CD4-positive, alpha-beta T cell treated with Interleukin-4 for 4 hours (primary cell): ENCODE measurements at places on chromosomes 13 and 19.

DNA sequence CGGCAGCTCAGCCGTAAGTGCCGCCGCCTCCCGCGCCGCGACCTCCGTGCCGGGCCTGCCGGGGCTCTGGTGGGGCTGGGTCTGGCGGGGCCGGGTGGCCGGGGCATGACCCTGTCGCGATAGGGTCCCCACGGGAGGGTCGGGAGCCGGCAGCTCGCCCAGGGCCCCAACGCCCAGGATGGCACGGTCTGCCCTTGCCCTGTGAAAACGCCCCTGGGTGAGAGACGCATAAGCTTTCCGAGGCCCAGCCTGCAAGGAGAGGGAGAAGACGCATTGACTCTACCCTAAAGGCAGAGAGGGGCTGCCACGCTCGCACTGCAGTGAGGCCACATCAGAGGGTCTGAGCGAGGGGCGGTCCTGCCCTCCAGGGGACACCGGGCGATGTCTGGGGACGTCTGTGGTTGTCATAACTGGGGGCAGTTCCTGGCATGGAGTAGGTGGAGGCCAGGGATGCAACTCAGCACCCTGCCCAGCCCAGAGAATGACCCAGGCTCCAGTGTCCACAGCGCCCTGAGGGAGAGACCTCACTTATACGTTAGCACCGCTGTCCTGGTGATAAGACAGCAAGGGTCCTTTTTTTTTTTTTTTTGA is 539 bp downstream of the ZNF554 start:
- no peak for DNase-seq

GRCh38 chr13:39760521-39760920 is 105.1 kb downstream of the COG6 start:
- DNase-seq, result no peak

GRCh38 chr19:12974301-12975220 is 5.2 kb downstream of the DAND5 start:
- no peak for DNase-seq

DNA sequence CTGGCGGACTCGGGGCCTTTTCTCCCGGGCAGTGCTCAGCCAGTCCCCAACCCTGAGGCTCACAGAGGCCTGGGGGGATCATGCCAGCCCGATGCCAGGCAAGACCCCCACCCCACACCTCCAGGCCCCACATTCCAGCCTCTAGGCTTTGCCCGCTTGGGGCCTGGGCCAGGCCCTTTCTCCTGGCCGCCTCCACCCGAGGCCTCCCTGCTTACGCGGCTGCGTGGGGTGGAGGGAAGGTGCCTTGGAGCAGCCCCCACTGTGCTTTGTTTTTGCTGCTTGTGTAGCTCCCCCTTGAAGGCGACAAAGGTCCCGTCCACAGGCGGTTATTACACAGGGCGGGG is 38.4 kb downstream of the SMIM24 start:
- no peak for DNase-seq

DNA sequence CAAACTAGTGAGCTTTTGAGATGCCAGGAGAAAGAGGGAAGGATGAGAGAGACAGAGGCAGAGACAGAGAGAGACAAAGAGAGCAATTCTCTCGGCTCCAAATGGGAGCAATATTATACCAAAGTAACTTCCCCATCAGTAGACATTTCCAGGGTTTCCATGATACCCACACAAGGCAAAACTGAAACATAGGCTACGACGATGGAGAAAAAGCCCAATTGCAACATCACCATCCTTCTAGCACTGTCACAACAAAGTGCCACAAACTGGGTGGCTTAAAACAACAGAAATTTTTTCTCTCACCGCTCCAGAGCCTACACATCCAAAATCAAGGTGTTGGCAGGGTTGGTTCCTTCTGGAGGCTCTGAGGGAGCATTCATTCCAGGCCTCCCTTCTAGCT is 81.4 kb downstream of the KCTD12 start:
- no peak for DNase-seq

DNA sequence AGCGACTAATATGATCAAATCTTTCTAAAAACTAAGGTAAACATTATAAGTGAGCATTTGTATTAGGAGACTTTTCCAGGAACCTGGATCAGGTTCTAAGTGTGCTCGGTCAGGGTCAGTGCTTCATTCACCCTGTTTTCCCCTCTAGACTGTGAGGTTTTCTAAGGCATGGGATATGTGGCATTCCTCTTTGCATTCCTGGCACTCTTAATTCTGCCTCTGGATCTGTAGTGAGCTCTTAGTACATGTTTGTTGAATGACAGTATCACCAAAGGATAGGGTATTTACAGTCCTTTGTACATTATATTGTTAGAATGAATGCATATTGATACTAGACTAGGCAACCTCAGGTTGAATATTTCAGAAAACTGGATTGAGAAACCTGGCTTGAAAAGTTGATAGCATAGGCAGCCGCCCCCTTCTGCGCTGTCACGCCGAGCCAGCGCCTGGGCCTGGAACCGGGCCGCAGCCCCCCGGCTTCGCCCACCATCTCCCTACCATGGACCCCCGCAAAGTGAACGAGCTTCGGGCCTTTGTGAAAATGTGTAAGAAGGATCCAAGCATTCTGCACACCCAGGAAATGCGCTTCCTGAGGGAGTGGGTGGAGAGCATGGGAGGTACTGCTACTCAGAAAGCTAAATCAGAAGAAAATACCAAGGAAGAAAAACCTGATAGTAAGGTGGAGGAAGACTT is 156.5 kb downstream of the KCNRG start:
- no peak for DNase-seq

- DNase-seq, result peak; percentile 87
These were observed 51.3 kb downstream of the CELF5 start for GRCh38 chr19:3275583-3276340.

DNA sequence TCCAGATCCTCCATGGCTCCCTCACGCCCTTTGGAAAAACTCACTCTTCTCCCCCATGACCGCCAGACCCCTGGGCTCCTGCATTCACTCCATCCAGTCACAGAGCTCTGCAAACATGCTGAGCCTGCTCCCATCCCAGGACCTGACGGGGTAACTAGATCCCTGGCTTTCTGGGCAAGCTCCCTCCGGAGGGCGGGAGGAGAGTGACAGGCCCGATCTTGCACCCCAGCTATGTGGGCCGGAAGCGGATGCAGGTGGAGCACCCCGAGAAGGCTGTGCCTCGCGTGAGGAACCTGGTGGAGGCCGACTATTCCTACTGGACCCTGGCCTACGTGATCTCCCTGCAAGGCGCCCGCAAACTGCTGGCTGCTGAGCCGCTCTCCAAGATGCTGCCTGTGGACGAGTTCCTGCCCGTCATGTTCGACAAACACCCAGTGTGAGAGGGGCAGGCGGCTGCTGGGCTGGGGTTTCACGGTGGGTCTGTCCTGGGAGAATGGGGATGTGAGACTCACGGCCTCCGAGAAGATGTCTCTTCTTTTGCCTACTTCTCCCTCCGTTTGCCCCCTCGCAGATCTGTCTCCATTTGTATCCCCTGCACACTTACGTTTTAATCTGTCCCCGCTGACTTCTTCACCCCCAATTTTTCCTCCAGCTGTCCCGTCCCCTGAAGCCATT is 25.2 kb downstream of the COLGALT1 start:
- DNase-seq, result no peak

GRCh38 chr19:12983542-12984142 is 11.6 kb upstream of the NFIX start:
- DNase-seq, result peak; percentile 70

DNA sequence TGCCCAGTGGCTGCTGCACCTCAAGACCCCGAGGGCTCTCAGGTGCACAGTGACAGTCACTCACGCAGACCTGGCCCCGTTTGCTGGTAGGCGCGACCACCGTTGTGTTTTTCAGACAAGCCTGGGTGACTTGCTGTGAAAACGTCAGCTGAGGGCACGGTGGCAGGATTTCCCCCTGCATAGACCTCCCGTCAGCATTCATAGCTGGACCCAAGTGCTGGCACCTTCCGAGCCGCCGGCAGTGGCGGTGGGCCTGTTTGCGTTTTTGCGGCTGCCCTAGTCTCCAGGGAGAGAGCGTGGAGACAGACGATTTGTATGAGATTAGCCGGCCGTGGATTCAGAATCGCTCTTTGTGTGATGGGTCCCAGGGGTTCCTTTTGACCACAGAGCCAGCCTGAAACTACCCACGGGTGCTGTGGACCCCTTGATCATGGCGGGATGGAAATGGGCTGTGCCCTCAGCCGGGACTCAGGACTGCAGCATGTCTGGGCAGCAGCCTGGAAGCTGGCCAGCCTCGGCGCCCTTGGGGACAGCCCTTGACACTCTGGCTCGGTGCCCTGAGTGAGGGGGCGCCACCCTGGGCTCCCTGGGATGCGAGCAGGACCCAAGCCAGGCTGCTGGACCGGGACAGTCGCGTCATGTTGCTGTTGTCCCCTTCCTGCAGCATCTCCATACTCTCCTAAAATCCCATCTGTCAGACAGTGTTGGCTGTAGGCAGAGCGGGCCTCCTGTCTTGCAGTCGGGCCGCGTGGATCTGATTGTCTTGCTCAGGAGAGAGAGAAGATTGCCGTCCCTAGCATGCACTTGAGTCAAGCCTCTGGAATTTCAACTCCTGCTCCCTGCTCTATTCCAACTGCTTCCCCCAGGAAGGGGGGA is 8.6 kb downstream of the KDM4B start:
- no peak for DNase-seq

GRCh38 chr13:73421310-73421912 is 362.6 kb downstream of the KLF5 start:
- DNase-seq, result no peak

DNA sequence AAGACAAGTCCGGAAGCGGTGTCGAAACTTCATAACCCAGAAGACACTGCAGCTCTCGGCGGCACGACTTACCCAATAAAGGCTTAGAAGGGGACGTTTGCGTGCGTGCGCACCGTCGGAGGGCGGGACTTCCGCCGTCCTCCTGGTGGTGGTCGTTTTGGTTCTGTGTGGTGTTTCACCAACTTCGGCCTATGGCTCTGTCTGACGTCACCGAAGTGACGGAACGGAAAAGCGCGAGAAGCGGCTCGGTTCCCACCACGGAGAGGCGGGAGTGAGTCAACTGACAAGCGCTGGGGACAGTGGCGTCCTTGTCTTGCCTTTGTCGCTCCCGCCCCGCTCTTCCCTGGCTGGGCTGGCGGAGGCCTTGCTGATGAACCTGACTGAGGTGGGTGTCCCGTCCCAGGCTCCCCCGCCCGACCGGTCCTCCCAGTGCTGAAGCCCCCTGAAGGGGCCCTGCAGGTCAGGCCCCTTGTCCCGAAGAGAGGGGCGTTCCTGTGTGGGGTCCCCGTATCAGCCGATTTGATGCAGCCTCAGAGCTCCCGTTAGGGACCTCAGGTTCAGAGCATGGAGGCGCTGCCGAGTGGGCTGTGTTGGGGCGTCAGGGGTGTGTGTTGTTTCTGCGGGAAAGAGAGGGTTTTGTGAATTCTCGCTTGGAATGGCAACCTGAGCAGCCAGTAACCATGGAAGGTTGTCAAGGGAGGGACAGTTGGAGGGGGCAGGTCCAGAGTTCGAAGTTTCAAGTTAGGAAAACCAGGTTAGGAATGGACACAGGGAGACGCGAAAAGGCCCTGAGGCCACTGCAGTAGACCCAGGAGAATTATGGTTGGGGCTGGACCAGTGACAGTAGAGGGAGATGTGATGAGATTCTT is at the start of gene ZNF548:
Gene ZNF548, plus strand, starts transcription at position 125 of the 869 bp plus-strand sequence. Its CDS starts 246 bp downstream, at position 371.
- peak; percentile 97 for DNase-seq

DNA sequence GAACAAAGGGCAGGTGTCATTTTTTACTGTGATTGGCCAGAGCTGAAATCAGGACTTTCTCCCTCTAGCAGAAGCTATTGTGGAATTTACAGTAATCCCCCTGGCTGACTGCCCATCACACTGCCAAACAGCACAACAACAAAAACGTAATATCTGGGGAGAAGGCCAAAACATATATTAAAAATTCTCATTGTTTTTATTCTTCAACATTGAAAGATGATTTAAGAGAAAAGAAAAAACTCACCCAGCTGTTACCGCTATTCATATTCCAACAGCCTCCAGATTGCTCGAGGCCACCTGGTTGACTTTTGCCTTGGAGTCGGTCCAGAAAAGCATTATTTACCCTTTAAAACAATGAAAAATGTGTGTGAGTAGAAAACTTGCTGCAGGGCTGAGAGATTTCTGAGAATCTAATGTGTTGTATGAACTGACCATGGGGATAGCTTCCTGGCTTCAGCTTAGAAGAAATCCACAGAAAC is 97.2 kb downstream of the EPSTI1 start:
- no peak for DNase-seq

DNA sequence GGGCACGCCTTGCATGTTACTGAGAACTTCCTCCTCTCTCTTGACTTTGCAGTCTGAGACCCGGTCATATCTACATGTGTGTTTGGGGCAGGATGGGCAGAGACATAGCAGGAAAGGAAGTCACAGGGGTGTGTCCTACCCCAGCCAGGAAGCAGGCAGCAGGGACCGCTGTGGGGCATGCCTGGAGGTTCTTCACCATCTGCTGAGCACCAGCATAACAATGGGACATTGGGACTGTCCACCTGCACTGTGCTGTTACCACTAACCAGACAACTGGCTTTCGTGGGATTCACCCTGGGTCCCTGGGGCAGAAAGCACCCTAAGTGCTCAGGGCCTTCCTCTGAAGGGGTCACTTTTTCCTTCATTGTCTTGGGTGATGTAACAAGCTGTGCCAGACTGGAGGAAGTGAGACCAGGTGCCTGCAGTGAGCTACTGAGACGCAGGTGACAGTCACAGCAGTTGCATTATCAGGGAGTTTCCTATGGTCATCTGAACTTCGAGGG is 2.6 kb upstream of the HAUS5 start:
- DNase-seq, result peak; percentile 34

DNA sequence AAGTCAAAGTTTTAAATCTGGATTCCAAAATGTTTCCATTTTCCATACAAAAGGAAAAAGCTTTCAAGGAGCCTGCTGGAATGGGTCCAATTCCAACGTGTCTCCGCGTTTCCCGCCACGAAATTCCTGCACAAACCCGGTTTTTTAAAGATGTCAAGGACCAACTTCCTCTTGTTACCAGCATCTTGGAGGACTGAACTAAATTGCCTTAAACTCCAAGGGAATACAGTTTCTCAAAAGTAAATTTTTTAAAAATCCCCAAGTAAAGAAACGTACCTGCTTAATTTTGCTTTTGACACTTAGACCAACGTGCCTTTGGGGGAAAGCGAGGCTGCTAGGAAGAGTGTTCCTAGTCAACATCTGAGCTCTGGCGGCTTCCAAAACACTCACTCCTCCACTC is 12.3 kb upstream of the SOX1 start:
- no peak for DNase-seq

- DNase-seq, result no peak
These were observed 321.7 kb downstream of the DLEU7 start for GRCh38 chr13:50521831-50522149.

DNA sequence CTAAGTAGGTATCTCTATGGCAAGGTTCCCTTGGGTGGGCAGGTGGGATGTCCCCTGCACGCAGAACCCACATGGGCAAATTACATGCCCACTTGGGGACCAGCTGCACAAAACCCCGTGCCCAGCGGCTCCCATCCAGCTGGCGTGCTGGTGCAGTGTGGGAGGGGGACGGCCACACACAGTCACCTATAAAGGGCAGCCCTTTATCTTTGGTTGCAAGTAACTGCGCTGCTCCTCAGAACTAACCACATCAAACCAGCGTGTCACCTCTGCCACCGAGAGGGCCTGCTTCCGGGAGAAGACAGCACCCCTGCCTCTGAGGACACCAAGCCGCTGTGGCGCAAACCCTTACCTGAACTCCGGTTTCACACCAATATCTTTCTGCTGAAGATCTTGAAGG is 32.2 kb downstream of the ANKRD27 start:
- DNase-seq, result peak; percentile 78

- no peak for DNase-seq
These were observed 16.4 kb upstream of the EMP3 start for GRCh38 chr19:48308631-48309586.
